ENCODE measurements at places on chromosomes 3 and 15.
A peak's percentile ranks its signal among the peaks of the same experiment; 100 is the strongest.

GRCh38 chr15:82197733-82198594 lies 64.6 kb downstream of the EFL1 start:
- peak; percentile 61 for DNase-seq

DNA sequence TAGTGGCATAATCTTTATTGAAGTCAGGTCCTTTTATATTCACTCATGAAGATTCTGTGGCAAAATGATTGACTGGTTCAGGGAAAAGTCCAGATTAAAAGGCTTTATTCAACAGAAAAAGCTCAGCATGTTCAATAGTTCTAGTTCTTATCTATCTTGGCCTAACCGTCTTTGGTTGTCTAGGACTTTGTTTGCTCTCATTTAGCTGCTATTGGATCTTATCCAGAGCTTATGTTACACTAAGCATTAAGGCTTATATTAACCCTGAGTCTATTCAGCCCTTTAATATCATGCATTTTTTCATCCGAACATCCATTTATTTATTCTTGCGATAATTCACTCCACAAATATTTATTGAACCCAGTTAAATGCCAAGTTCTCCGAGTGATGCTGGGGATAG lies 601.0 kb upstream of the SGO1 start:
- DNase-seq, result no peak

DNA sequence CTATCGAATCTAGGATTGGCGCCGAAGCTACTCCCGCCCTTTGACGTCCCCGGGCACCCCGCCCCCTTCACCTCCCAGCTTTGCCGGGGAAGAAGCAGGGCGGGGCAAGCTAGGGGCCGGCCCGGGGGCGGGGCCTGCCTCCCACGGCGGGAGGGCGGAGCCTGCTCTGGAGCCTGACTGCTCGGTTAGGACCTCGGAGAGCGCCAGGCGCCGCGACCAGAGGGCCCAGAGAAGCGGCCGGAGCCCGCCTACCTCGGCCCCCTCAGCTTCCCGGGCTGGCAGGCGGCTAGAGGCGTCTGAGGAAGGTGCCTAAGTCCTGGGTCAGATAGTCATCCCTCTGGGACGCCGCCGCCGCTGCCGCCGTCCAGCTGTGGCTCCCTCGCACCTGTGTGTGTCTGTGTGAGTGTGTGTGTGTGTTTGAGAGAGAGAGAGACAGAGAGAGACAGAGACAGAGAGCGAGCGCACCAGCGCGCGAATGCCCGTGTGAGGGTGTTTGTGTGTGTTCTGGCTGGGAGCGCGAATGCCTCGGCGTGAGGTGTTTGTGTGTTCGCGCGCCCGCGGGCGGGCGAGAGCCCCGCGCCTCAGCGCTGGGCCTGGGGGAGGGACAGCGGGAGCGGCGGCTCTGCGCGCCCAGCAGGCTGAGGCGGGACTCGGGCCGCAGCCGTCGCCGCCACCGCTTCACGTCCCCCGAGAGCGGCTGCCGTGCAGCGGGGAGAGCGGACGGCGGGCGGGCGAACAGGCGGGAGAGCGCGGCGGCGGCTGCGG lies at the start of gene STXBP5L:
STXBP5L (plus strand) TSS at position 176 of the 765 bp plus-strand sequence. CDS start 1,374 bp downstream, outside the sequence.
- peak; percentile 86 for DNase-seq

- no peak for DNase-seq
Observed at GRCh38 chr15:85316244-85316934, 64.0 kb upstream of the AKAP13 start.

GRCh38 chr15:84696757-84697156 lies 19.2 kb downstream of the SEC11A start:
- DNase-seq, result no peak

GRCh38 chr3:11643201-11643603 lies 513 bp downstream of the VGLL4 start:
- DNase-seq, result peak; percentile 56

GRCh38 chr3:8464668-8465067 lies 37.0 kb upstream of the LMCD1 start:
- no peak for DNase-seq

- DNase-seq, result no peak
Observed at GRCh38 chr3:89043406-89043932, 64.0 kb upstream of the EPHA3 start.

DNA sequence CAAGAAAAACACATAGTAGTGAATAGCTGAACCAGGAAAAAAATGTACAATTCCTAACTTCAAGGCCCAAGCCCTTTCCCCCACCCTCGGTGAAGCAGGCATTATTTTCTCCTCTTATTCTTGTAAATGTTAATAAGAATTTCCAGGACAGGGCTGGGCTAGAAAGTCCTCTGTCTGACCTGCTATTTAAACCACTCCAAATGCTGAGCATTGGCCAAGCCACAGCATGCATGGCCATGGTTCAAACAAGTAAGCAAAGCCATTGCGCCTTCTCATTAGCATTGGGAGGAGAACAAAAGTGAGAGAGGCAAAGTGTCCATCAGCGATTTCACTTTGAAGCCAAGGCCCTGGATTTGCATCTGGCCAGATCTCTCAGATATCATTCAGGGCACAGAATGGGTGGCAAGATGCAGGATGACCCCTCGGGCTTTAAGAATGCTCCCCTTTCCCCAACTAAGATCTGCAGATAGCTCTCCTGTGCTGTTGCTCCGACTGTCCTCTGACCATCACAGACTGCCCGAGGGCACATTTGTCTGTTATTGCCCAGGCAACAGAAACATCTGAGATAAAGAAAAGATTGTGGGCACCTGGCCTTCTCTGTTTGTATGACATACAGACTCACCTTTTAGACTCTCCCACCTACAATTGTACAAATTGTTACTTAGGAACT lies 46.3 kb downstream of the CEMIP start:
- peak; percentile 14 for DNase-seq

- DNase-seq, result no peak
Observed at GRCh38 chr3:48950051-48950450, 31.4 kb downstream of the ARIH2 start.

DNA sequence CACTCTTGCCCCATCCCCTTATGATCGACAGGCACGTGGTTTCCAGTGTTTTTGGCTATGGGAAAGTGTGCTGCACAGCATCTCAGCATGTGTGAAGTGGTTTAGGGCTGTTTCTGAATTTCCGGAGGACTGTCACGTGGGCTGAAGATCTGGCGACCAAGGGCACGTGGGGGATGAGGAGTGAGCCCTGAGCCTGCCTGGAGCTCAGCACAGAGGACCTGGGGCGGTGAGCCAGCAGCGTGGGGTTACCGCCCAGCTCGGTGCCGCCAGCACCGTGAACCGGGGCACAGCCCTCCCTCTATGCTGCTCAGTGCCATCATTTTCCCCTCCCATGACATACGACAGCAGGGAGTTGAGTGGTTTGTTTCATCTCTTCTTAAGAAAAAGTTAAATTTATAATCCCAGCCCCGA lies 150.2 kb downstream of the DNAJB8 start:
- no peak for DNase-seq

DNA sequence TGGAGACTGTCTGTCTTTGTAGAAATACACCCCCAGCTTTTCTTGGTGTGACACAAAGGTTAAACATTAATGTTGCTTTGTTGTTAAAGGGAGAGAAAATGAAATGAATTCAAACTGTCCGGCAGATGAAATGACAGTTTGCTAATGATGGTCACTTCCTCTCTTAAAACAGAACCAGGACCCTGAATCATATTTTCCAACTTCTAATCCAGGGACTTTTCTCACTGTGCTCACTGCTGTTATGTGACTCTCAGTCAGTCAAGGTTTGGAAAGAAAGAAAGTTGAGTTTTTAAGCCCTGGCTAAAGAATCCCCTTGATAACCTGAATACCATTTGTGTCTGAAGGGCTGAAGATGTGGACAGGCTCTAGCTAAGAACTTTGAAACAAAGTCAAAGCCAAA lies 215.8 kb downstream of the AGBL1 start:
- DNase-seq, result no peak

DNA sequence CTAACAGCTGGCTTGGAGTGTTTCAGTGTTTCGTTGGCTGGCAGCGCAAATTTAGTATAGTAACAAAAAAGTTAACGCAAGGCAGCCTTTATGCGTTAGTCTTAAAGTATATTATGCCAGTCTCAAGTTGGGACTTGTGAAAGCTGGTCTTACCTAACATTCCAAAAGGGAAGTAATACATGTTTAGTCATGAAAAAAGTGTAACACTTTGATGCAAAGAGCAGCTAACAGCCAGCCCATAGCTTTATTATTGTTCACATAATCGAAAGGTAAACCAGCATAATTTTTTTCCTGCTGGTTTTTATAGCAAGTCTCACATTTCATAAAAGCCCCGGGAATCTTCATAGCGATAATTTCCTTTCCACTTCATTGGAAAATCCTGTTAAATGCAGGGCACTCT lies 2.4 kb upstream of the GPR87 start:
- DNase-seq, result no peak

DNA sequence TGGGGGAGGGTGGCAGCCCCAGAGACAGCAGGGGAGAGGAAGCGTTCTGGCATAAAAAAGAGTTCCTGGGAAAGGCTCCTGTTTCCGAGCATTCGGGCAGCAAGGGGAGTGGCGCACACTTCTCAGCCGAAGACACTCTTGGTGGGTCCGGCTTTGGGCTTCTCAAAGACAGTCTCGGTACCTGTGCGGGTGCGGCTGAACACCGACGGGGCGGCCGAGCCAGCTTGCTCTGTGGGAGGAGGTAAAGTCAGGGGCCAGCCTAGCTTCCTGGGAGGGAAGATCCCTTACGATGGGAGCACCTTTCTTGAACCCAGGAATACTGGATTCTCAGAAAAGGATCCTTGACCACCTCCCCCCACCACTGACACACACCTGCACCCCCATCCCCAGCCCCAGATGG lies 1.6 kb downstream of the MUSTN1 start:
- no peak for DNase-seq

DNA sequence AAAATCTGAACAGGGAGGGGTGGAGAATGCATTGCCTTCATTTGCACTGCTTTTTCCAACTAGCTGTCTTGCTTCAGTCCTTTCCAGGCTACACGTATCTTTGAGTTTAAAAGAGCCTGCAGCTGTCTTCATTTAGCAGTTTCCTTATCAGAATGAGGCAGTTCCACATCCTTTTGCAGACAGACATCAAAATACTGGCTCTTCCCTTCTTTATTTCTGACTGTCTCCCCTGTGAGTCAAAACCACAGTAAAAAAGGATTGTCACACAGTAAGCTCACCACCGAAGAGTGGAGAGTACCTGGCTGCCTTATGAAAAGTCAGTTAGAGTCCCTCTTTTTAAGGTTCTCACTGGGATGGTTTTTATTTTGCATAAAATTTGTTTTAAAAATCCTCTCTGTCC lies 205.5 kb upstream of the CD96 start:
- DNase-seq, result no peak

GRCh38 chr15:85947021-85947420 lies 132.7 kb upstream of the AGBL1 start:
- DNase-seq, result peak; percentile 19

DNA sequence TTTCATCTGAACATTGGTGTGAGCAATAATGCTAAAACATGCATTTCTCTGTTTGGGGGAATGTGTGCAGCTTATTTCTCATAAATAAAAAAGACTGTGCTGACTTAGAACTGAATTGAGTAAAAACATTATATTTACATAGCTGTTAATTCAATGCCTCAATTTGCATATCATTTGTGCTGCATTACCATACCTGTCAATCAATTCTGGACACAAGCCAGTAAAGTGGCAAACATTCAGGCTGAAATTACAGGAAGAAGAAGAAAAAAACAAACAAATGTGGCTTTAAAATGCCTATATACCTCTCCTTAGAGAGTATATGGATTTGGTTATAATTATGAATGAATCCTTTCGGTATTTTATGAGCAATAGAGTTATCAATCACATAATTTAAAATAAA lies 380.1 kb upstream of the GBE1 start:
- no peak for DNase-seq

DNA sequence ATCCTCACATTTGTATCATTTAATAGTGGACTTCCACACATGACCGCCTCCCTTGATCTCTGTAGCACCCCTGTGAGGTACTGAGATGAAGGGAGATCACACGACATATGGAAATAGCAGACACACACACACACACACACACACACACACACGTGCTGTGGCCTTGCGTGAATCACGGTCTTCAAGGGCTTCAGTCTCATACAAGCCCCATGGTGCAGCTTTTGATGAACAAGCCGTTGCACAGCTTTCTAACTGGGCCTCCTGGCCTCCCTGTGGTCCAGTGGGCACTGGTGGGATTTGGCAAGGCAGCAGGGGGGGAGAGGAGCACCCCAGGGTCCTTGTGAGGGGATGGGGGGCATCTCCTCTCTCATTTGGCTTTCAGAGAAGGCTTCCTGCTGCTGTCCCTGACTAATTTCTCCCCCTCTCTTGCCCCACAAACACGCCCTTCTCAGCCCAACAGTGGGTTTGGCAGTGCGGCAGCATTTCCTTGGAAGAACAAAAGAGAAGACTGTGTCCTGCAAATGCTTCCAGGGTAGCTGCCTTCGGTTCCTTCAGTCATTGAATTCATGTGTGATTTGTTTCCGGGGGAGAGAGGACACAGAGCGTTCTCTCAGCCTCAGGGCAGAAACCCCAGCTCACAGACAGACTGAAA lies 98.7 kb downstream of the SMAD6 start:
- DNase-seq, result no peak

DNA sequence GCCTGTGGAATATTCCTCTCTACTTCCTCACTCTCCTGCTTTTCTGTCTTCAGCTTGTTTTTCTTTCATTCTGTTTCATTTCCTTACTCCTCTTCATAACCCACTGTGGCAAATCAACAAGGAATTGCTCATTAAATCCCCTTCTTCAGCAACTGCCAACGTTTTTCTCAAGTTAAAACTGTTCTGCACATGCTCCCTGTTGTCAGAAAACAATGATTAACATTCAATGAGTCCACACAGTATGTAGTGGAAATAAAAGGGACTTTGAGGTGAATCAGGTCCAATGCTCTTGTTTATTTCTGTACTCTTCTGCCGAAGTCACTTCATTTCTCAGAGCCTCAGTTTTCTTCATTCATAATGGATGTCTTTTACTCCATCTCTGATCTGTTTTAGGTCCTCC lies 11.9 kb upstream of the ROBO2 start:
- no peak for DNase-seq

DNA sequence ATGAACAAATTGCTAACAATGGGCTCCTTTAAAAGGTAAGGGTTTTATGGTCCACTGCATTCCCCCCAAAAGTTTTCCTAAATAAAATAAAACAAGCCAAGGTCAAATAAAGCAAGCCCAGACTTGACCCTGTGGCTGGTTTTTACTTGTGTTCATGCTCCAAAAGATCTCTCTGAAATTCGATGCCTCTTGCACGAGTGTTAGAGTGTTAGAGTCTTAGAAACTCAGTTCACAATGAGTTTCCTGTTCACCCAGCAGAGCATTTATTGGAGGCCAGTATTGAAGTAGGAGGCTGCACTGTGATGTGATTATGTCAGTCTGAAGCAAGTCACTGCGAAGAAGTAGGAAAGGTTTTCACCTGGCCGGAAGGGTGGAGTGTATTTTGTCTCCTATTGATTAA lies 59.9 kb upstream of the LRTM1 start:
- peak; percentile 4 for DNase-seq

Measured in NCI-H2171 treated with DMSO at 0.1 percent for 48 hours (cell line).